ENCODE measurements at places on chromosomes 13 and 19.
A peak's percentile ranks its signal among the peaks of the same experiment; 100 is the strongest.

GRCh38 chr19:55552206-55552605, 6.9 kb upstream of the SBK3 start:
- no peak for DNase-seq

GRCh38 chr13:41678249-41678648, 220.9 kb downstream of the RGCC start:
- DNase-seq = peak; percentile 74

- no peak for DNase-seq
These were observed 156.9 kb downstream of the KCTD15 start for GRCh38 chr19:33953592-33953991.

GRCh38 chr19:33819880-33820781, 23.5 kb downstream of the KCTD15 start:
- DNase-seq = peak; percentile 85

DNA sequence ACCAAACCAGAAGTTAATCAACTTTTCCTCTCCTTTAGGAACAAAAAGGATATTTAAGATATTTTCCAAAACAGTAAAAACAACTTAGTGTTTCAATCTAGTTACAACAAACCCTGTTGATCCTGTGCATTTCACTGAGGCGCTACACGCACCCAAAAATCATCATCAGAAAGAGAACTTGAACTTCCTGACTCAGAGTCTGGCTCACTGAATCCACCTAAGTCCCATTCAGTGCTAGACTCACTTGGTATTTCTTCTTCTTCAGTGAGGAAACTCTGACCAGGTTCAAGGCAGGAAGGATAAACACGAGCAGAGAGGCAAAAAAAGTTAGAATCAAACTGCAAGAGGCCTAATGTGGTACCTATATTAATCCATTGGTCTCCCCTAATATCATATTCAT, 2.2 kb downstream of the KBTBD6 start:
- no peak for DNase-seq

- peak; percentile 77 for DNase-seq
These were observed 94.7 kb downstream of the MIPEP start for GRCh38 chr13:23794267-23795161.

- DNase-seq = peak; percentile 56
These were observed 1.4 kb upstream of the TSHZ3 start for GRCh38 chr19:31350693-31351055.

GRCh38 chr13:79307433-79307861, 98.6 kb downstream of the RBM26 start:
- no peak for DNase-seq

GRCh38 chr19:3507371-3508120, 1.4 kb downstream of the FZR1 start:
- no peak for DNase-seq

DNA sequence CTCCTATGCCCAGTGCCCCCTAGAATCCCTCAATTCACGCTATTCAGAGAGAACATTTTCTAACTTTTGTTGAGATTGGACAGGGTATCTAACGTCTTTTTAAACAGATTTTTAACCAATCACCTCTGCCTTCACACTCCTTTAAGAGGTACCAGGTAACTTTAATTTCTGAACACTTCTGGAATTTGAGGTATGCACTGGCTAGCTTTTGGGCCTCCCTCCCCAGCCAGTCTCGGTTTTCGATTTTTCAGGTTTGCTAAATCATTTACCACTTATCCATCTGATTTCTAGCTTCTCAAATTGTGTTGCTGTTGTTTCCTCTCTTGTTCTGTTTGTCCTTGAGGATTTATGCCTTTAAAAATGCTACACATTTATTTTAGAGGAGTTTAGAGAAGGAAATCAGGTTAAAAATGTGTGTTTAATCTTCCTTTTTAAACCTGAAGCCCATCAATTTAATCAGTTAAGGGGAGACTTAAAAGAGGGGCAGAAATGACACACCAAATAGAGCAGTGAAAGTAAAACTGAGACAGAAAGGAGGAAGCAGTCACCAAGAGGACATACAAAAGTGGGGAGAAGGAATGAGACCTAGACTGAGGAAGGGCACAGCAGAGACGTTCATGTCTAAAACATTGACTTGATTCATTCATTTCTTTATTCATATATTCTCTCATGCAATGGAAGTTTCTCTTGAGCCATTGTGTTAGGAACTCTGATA, 139.6 kb upstream of the HTR2A start:
- DNase-seq = no peak

- DNase-seq = peak; percentile 86
These were observed 33.0 kb downstream of the DEDD2 start for GRCh38 chr19:42184401-42184861.

GRCh38 chr19:2805261-2805900, 14.3 kb upstream of the ZNF554 start:
- DNase-seq = no peak

- peak; percentile 83 for DNase-seq
These were observed 121.2 kb downstream of the PCCA start for GRCh38 chr13:100209857-100210825.

- DNase-seq = peak; percentile 15
These were observed 16.0 kb upstream of the EMC10 start for GRCh38 chr19:50460161-50460765.

GRCh38 chr13:26929971-26930730, 169.6 kb upstream of the GPR12 start:
- DNase-seq = peak; percentile 61

DNA sequence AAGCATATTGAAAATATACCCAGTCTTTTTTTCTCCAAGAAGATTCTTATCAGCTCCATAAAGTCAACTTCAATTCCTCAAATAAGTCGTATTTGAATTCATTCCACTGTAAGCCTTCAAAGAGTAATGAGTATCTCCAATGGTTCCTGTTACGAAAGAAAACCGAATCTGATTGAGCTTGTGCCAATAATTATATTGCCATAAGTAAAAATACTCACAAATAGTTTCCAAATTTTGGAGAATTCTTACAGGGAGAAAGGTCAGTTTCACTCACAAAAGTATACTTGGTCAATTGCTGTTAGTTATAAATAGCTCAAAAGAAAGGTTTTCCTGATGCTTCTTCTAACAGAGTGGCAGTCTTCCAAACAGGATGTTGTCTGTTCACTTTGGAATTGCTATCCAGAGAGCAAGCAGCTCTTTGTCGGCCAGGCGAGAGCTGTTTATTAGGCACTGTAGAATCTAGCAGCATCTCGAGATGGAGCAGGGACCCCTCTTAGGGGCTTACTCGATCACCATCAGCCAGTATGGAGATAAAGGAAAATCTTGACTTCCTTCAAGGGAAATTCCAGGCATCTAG, 13.5 kb downstream of the ERICH4 start:
- DNase-seq = peak; percentile 35

- DNase-seq = peak; percentile 7
These were observed 36.1 kb downstream of the HTR2A start for GRCh38 chr13:46860722-46861121.

- DNase-seq = peak; percentile 3
These were observed 47.3 kb downstream of the BRCA2 start for GRCh38 chr13:32362574-32362973.

DNA sequence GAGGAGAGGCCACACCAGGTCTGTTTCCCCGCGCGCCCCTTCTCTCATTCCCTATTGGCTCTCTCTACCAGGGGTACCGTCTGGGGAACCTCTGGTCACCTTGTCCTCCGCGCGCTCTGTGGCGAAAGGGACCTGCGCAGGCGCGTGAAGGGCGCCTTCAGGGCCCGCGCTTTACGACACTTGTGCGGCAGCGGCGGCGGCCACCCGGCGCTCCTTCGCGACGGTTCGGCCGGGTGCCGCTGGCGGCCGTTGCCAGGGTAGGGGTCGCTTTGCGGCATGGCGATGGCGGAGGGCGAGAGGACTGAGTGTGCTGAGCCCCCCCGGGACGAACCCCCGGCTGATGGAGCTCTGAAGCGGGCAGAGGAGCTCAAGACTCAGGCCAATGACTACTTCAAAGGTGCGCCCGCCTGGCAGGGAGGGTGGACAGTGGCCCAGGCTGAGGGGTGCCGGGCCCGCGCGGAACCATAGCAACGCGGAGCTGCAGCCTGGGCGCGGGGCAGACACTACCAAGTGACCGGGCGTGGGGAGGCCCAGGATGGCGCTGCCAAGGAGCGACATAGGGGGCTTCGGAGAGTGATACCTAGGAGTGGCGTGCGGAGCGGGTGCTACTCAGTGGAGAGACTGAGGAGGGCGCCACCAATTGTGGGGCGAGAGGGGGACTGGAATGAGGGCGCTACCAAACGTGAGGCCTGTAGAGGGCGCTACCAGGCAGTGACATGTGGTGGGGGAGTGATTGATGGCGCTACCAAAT, at the start of gene PPP5C:
TSS of gene PPP5C (plus strand) at position 267 of the 751 bp plus-strand sequence. CDS start at position 277, 10 bp downstream.
- DNase-seq = peak; percentile 94

GRCh38 chr13:114077099-114077932, 55.1 kb downstream of the RASA3 start:
- no peak for DNase-seq

DNA sequence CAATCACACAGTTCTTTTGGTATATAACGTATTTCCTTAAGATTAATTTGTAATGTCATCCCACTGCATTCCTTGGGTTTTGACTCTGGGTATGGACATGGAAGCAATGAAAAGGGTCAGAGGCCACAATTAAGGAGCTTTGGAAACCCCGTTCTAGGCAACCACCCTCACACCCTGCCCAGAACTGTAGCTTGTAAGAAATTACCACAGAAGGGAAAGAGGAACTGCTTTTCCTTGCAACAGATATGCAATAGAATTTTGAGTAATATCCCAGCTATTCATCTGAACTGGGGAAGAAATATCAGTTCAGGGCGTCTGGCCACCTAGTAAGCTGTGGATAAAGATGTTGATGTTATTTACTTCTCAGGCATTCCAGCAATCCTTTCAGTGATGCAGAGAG, 985 bp upstream of the CLC start:
- no peak for DNase-seq

DNA sequence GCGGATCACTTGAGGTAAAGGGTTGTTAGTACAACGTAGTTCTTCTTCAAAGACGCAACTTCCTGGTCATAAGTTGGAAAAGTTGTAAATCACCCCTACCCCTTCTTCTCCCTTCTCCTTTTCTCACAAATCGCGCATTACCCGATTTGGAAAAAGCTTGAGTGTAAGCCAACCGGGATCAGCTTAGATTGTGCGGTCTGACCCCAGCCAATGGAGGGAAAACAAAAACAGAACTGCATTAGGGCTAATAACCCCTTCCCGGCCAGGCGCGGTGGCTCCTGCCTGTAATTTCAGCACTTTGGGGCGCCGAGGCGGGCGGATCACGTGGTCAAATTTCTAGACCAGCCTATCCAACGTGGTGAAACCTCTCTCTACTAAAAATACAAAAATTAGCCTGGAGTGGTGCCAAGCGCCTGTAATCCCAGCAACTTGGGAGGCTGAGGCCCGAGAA, 806 bp downstream of the ZNF90 start:
- peak; percentile 34 for DNase-seq
